Foreskin keratinocyte (primary cell): ENCODE measurements at places on chromosomes 3 and 15.

DNA sequence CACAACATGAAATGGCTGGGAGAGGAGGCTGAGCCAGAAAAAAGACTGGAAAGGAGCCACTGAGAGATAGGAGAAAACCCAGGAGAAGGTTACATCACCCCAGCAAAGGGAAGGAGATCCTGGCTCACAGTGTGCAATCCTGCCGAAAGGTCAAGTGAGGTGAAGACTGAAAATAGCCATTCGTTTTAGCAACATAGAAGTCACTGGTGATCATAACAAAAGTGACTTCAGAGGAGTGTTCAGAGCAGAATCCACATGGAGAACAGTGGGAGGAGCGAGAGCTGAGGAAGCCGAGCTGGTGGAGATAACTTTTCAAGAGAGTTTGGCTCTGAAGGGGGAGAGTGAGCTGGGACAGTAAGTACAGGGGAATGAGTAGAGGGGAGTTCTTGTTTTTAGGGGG, 5.4 kb upstream of the HEG1 start:
- no peak for DNase-seq

GRCh38 chr3:129505341-129505740, 23.1 kb upstream of the RHO start:
- DNase-seq = no peak

GRCh38 chr3:134846911-134847317, 51.9 kb downstream of the EPHB1 start:
- DNase-seq = peak; percentile 85

- peak; percentile 93 for DNase-seq
Observed at GRCh38 chr15:33278816-33279612, 31.8 kb upstream of the RYR3 start.

DNA sequence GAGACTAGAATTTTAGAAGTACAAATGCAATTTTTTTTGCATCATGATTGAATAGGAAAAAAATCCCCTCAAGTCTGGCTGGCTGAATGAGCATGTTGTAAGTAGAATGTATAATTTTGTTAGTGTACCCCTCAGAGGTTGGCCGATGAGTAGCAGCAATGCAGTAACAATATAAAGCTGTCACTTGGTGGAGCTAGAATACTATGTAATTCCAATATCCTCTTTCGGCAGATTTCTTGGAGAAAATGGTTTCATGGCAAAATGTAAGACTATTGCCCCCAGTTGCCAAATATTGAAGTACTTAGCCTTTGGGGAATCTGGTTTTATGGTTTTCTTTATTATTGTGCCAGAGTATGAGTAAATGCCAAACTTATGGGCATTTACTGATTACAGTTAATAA, 39.8 kb upstream of the SGO1 start:
- DNase-seq = no peak

GRCh38 chr3:172946061-172946460, 195.0 kb downstream of the SPATA16 start:
- DNase-seq = no peak

DNA sequence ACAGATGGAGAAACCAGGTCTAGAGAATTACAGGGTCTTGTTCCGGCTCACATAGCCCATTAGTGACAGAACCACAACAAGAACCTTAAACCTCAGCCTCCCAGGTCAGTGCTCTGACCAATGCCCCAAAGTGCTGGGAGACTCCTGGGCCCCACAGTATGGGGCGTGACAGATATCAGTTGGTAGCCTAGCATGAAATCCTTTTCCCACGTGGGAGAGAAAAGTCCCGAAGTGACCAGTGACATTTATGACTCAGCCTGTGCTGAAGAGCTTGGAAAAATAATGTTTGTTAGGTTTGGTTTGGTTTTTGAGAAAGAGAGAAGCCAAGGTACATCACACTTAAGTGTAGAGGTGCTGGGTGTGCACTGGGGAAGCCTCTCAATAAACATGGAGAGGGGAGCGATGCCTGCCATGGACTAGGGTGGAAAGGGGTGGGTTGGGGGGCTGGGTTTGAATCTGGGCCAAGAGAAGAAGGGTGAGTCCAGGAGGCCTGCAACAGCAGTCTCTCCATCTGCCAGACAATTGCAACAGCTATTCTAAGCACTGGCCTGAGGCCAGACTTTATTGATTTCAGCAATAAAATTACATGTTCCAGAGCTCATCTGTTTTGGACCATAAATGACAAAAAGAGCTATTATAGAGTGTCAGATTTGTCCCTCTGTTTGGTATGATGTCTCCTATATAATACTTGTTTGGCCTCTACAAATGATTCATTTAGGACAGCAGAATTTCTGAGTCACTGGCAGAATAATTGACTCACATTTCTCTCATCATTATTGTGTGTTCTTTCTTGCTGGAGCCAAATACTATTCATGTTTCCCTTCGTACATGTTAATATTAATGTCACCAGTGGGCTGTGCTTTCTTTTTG, 43.4 kb downstream of the C2CD4A start:
- peak; percentile 74 for DNase-seq

- no peak for DNase-seq
Observed at GRCh38 chr15:67067930-67068551, 2.6 kb downstream of the SMAD3 start.

DNA sequence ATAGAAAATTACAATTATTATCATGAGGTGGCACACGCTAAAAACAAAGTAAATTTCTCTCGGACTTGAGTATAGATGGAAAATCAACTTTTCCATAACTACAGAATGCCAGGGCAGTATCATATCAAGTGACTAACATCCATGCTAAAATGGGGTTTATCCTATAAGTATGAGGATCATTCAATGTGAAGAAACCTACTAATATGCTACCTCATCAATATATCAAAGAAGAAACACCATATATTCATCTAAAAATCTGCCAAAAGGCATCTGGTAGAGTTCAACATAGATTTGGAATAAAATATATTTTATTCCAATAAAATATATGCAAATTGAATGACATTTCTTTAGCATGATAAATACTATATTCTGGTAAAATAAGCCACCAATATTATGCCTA, 894.4 kb downstream of the MCTP2 start:
- DNase-seq = no peak

- no peak for DNase-seq
Observed at GRCh38 chr3:131540821-131541220, 38.0 kb upstream of the MRPL3 start.
